ENCODE measurements at places on chromosomes 5 and 9.

DNA sequence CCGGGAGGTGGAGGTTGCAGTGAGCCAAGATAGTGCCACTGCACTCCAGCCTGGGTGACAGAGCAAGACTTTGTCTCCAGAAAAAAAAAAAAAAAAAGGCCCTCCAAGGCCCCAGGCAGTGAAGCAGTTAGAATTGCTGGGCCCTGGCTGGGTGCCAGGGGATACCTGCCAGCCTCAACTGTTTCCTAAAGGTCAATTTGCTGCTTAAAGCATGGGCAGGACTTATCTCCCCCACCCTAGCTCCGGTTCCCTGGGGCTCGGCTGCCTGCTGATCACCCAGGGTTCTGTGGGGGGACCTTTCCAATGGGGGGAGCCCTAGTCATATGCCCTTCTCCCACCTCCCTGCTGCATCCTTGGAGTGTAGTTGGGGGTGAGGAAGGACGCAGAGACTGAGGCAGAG, 25.7 kb downstream of the NCS1 start:
- DNase-seq: no peak

DNA sequence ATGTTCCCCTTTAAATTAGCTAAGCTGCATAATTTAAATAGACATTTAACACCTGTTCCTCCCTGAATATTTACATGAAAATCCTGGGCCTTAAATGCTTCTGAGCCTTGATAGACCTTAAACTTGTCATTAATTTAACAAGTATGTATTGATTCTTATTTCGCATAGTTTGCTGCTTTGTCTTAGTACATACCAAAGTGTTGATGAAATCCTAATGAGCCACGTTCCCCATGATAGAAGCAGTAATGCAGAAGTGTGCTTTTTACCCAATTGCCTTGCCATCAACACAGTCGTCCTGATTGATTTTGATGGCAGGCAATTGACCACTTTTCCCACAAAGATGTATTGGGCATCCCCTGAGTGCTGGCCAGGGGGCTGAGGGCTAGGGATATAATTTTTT, 213.5 kb downstream of the SGCD start:
- no peak for DNase-seq

DNA sequence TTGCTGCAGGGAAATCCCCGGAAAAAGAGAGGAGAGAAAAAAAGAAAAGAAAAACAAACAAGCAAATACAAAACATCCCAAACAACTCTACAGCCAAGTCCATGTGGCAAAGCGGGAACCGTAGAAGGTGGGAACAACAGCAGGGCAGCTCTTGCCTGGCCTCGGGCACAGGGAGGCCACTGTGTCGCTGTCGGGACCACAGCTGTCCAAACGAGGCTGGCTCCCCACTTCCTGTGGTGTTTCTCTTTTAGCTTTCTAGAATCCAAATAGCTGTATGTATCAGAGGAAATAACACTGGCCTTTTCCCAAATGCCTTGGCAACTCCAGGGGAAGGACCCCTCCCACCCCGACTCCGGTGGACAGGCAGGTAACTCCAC, 41.6 kb upstream of the EQTN start:
- DNase-seq: no peak

DNA sequence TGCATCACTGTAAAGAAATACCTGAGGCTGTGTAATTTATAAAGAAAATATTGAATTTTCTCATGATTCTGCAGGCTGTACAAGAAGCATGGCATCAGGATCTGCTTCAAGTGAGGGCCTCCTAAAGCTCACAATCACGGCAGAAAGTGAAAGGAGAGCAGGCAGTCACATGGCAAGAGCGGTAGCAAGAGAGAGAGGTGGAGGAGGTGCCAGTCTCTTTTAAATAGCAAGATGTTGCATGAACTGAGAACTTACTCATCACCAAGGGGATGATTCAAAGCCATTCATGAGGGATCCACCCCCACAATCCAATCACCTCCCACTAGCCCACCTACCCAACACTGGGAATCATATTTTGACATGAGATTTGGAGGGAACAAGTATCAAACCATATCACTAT, 184.5 kb upstream of the PAPPA start:
- DNase-seq: no peak

DNA sequence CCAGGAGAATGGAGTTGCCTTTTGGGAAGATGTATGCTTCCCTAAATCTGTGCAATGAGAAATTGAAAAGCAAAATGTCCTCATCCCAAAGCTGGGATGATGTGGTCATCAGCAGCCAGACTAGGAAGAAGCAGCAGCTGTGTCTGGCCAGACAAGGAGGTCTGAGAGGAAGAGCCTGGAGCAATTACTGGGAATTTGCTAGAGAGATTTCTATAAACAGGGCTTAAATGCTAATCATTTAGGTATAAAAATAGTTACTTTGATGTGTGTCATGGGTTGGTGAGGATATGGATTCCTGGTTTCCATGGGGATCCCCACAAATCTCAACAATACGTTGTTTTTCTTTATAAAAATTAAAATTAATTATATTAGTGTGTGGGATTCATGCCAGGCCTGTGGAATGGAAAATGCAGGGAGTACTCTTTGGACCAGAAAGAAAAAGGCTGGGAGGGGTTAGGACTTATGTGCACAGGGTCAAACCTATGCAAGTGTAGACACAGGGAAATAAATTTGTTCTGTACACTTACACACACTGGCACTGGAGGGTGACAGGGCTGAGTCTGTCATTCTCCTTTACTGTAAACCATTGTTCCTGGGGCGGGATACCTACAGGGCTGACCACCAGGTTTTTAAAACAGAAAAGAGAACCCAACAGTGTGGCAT, 58.7 kb upstream of the TRPC7 start:
- DNase-seq: no peak

- DNase-seq: no peak
Observed at GRCh38 chr5:54135042-54135441, 175.3 kb downstream of the ARL15 start.

DNA sequence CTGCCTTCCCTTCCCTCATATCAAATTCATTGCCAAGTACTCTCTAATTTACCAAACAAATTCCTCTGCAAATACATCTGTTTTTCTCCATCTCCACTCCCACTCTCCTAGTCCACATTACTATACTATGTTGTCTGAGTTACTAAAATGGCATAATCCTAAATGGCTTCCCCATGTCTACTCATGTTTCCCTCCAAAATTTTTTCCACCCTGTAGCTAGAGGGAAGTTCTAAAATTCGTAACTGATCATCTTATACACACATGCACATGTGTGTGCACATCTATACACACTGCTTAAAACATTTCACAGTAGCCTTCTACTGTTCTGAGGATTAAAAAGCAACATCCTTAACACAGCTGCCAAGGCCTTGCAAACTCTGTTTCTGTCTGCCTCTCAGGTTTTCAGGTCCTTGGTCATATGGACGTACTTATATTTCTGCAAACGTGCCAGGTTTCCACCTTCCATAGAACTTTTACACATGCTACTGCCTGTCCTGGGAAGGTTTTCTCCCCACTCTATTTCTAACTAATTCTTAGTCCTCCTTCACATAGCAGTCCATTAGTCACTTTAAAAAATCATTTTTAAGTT, 140.6 kb downstream of the LURAP1L start:
- DNase-seq: no peak

- DNase-seq: no peak
Observed at GRCh38 chr5:172456076-172456722, 1.9 kb upstream of the SH3PXD2B start.

DNA sequence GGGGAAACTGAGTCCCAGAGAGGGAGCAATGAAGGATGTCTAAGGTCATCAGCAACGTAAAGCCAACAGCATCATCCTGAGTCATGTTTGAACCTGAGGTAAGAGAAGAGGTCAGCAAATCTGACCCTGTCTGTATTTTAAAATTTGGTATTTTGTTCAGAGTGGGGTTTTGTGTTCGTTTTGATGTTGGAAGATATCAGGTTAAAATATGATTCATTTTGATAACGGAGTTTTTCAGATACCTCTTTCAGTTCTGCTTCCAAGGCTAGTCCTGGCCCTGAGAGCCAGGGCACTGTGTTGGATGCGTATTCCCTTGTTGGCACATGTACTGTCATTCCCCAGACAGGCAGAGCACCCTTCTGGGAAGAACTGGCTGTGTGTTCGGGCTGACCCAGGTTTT, 291.0 kb downstream of the NSG2 start:
- no peak for DNase-seq

DNA sequence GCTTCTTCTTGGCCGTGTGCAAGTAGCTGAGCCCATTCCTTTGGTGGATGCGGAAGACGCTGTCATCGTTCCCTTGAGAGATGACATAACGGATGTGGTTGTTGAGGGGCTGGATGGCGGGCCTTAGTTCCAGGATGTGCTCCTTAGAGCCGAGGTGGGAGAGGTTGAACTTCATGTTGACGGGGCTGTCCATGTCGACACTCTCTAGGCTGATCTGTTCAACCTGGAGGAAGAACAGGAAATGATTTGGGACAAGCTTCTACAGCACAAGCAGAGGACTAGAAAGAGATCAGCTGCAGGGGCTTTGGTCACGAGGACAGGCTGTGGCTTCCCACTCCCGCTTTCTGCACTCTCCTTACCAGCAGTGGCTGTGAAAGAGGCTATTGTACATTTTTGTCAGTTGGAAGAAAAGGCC, 176.0 kb downstream of the SLC12A2 start:
- no peak for DNase-seq

DNA sequence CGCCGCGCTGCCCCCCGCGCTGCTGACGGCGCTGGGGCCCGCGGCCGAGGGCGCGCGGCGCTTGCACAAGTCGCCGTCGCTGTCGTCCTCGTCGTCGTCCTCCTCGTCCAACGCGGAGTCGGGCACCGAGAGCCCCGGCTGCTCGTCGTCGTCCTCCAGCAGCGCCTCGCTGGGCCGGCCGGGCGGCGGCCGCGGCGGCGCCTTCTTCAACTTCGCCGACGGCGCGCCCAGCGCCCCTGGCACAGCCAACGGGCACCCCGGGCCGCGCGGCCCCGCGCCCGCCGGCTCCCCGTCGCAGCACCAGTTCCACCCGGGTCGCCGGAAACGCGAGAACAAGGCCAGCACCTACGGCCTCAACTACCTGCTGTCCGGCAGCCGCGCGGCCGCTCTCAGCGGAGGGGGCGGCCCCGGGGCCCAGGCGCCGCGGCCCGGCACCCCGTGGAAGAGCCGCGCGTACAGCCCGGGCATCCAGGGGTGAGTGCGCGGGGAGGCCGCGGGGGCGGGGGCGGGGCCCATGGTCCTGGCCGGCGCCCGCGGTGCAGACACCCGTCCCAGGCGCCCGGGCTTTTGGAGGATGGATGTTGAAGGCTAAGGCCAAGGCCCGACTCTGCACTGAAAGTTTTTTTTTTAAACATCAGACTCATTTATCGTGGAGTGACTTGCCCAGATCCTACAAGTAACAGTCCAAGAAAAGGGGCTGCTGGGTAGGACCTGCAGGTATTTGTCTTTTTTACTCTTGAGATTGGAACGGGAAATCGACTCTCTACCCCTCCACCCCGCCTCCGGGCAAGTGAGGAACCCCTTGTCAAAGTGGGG, 1.2 kb downstream of the TENT4A start:
- DNase-seq: peak; percentile 39

DNA sequence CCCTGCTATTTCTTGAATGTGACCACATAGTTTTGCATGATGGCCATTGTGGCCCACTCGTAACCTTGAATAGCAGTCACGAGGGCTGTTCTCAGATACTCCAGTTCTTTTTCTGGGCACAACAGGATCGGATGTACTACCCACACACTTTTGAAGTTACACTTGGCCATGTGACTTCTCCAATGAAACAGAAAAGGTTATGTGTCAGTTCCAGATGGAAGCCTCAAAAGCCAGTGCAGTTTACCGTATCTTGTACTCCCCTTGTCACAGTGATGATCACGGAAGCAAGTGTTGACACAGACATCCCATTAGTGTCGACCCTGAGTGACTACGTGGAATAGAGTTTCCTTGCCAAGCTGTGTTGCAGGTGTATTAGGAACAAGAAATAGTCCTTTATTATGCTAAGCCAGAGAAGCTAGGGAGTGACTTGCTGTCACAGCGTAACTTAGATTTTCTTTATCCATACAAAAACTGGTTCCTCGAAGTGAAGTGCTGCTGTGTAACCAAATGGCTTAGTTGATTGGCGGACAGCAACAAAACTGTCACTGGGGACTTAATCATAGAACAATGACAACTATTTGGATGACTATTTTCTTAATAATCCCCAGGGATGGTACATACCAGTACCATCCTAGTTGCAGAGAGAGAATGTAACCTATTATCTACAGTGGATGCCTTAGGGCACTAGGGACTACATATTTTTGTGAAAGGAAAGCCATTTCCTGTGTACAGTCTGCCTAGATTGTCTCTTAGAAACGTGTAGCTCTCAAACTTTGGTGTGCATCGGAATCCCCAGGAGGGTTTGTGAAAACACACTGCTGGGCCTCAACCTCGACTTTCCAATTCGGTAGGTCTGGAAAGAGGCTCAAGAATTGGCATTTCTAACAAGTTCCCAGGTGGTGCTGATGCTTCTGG, 90.1 kb upstream of the DMRT1 start:
- no peak for DNase-seq

DNA sequence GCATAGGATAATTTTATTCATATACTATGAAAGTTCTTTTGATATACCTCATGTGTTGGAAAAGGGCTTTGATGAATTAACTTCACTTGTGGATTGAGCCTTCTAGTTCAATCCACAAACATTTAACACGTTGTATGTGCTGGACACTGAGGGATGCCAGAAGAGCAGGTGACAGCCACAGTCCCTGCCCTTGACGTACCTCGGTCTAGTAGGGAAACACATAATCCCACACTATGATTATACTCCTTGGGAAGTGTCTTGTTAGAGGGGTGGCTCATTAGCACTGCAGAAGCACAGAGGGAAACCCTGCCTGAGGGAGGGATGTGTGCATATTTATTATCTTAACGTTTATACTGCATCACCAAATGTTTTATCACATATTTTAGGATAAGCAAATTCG, 61.2 kb downstream of the PIK3R1 start:
- DNase-seq: no peak

DNA sequence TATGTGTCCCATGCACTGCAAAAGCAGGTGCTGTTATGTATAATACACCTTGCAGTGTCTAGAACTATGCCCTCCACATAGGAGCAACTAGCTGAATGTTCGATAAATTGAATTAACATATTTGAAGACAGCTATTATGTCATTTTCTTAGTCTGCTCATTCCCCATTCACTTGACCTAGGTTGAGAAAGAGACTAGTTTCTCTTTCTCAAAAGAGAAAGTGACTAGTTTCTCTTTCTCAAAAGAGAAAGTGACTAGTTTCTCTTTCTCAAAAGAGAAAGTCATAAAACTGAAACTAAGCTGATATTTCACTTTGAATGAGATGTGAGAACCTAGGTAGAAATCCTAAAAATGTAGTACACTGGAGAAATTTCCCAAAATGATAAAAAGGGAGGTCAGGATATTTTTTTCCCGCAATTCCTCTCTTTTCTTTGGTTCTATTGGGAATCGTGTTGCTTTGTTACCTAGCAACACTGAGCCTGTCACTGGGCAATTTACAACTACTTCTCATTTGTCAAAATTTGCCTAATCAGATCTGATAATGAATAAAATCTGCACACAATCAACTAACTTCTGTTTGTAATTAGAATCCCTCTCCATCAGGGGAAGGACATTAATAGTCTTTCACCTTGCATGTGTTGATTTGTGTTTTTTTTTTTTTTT, 132.0 kb upstream of the GRIA1 start:
- DNase-seq: no peak

Data from CD8-positive, alpha-beta memory T cell (primary cell).